ENCODE measurements at places on chromosomes 11 and 22. TPM values are rescaled to one million over a fixed set of nuclear protein-coding genes. Genes with fewer than 3 reads are reported as not detected.

PSMC3 gene
- total RNA-seq, result 162 TPM

CASP12 gene
- not detected for total RNA-seq

FAR1 gene
- 56.0 TPM for total RNA-seq

ADM2 gene
- total RNA-seq, result 3.7 TPM

TRIM49D1 gene
- total RNA-seq, result not detected

POU2F3 gene
- total RNA-seq, result not detected

GP1BB gene
- not detected for total RNA-seq
